ENCODE measurements at places on chromosomes 5 and 9. TPM values are rescaled to one million over a fixed set of nuclear protein-coding genes. Genes with fewer than 3 reads are reported as not detected.

MLLT3 gene
- total RNA-seq: 15.6 TPM

PCDHGA3 gene
- total RNA-seq: not detected

CCNO gene
- not detected for total RNA-seq

SH3PXD2B gene
- total RNA-seq: 19.8 TPM

NCS1 gene
- total RNA-seq: 49.6 TPM

ZNF300 gene
- 3.2 TPM for total RNA-seq

NRG2 gene
- not detected for total RNA-seq

RECK gene
- 23.7 TPM for total RNA-seq

LRRTM2 gene
- not detected for total RNA-seq

HTR4 gene
- total RNA-seq: not detected

B4GALT1 gene
- 45.8 TPM for total RNA-seq

GDF9 gene
- total RNA-seq: not detected

DTWD2 gene
- 2.1 TPM for total RNA-seq

SH3TC2 gene
- total RNA-seq: 1.2 TPM

SEMA5A gene
- 5.8 TPM for total RNA-seq

SOWAHA gene
- total RNA-seq: under 0.01 TPM

TBC1D2 gene
- total RNA-seq: 56.0 TPM

NEUROG1 gene
- not detected for total RNA-seq

CRB2 gene
- not detected for total RNA-seq

MOB3B gene
- 1.1 TPM for total RNA-seq

SLC6A7 gene
- not detected for total RNA-seq

POC5 gene
- 7.8 TPM for total RNA-seq

PCDHA9 gene
- not detected for total RNA-seq

CCDC180 gene
- total RNA-seq: 0.29 TPM
